Ovary (tissue), 10 donors: ENCODE measurements at places on chromosomes 5 and 9.

- no peak overlapping the region for H3K4me3 ChIP-seq
- H3K4me1 ChIP-seq: peaks cover 2% of the 10 kb centered on the region
- H3K27ac ChIP-seq: no peak overlapping the region
- H3K36me3 ChIP-seq: no peaks in the 10 kb centered on the region
- H3K27me3 ChIP-seq: no peaks in the 10 kb centered on the region
- no peak for DNase-seq
Observed at GRCh38 chr5:149818116-149818515, 88.0 kb downstream of the PPARGC1B start.

DNA sequence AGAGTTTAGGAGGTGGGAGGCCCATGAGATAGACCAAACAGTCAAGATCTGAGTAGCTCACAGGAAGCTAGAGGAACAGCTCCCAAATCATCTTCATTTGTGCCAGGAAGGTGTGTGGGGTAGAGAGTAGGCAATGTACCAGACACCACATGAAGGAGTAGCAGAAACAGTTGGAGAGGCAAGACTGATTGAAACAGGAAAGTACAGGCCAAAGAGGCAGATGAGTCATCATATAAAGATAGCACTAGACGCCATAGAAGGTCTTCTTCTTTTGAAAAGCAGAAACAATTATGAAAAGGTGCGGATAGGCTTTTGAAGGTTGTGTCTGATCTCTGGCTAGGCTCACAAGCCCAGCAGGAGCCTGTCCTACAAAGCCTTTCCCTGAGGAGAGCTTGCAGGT lies 62.7 kb upstream of the PALM2AKAP2 start:
- no peak overlapping the region for H3K27ac ChIP-seq
- H3K36me3 ChIP-seq: no peaks in the 10 kb centered on the region
- H3K4me3 ChIP-seq: no peak overlapping the region

DNA sequence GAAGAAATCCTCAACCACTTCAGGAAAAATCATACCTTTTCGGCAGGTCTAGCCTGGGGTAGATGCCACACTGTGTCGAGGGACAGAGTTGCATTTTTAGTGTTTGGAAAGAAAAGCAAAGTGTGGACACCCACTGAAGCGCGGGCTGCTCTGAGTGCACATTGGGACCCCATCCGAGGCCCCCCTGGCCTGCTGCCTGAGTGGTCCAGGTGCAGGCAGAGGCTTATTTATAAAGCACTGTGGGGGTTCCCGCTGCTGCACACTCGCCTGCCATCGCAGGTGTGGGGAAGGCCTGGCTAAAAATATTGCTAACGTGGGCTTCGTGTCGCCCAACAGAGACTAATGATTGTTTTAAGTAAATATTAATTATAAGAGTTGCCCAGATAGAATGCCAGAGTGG lies 119.4 kb downstream of the CRB2 start:
- DNase-seq: no peak
- no peaks in the 10 kb centered on the region for H3K36me3 ChIP-seq
- H3K4me1 ChIP-seq: no peaks in the 10 kb centered on the region
- H3K27ac ChIP-seq: no peak overlapping the region

GRCh38 chr9:70625078-70625477 lies 210.6 kb upstream of the KLF9 start:
- no peak for DNase-seq
- H3K4me3 ChIP-seq: no peak overlapping the region
- no peaks in the 10 kb centered on the region for H3K4me1 ChIP-seq
- no peaks in the 10 kb centered on the region for H3K27me3 ChIP-seq
- H3K27ac ChIP-seq: no peak overlapping the region

GRCh38 chr5:169762338-169763095 lies 125.4 kb downstream of the DOCK2 start:
- no peak overlapping the region for H3K4me3 ChIP-seq
- no peaks in the 10 kb centered on the region for H3K27me3 ChIP-seq
- H3K4me1 ChIP-seq: no peaks in the 10 kb centered on the region
- no peak overlapping the region for H3K27ac ChIP-seq
- DNase-seq: no peak
- H3K36me3 ChIP-seq: no peaks in the 10 kb centered on the region

DNA sequence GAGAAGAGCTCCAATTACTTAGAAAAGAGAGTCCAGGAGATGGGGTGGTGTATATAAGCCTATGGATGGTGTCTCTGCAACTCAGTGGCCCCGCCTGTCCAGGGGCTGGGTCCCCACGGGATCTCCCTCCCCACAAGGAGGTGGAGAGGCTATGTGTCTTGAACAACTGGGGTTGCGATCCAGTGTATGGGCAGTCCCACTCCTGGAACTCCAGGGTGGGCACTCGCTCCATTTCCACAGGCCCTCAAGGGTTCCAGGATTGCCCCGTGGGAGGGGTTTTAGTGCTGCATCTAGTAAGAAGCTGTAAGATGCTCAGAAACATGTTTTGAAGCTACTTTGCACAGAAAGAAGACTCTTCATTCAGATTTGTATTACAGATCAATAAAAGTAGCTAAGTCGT lies 558 bp upstream of the SMAD5 start:
- H3K27me3 ChIP-seq: no peaks in the 10 kb centered on the region
- peak; percentile 41 for DNase-seq
- peak overlapping the region; percentile 75 for H3K4me3 ChIP-seq
- H3K36me3 ChIP-seq: no peaks in the 10 kb centered on the region
- H3K27ac ChIP-seq: peak overlapping the region; percentile 89

- no peak overlapping the region for H3K27ac ChIP-seq
- no peak overlapping the region for H3K4me3 ChIP-seq
- H3K36me3 ChIP-seq: no peaks in the 10 kb centered on the region
Observed at GRCh38 chr9:110638381-110638954, 30.1 kb upstream of the MUSK start.

- no peak for DNase-seq
- no peak overlapping the region for H3K27ac ChIP-seq
- H3K36me3 ChIP-seq: no peaks in the 10 kb centered on the region
- H3K4me1 ChIP-seq: peaks cover 3% of the 10 kb centered on the region
- no peaks in the 10 kb centered on the region for H3K27me3 ChIP-seq
Observed at GRCh38 chr5:40738502-40738901, 17.3 kb downstream of the TTC33 start.

- H3K36me3 ChIP-seq: no peaks in the 10 kb centered on the region
- no peak overlapping the region for H3K4me3 ChIP-seq
- H3K4me1 ChIP-seq: no peaks in the 10 kb centered on the region
Observed at GRCh38 chr9:12133416-12133815, 559.8 kb upstream of the TYRP1 start.

DNA sequence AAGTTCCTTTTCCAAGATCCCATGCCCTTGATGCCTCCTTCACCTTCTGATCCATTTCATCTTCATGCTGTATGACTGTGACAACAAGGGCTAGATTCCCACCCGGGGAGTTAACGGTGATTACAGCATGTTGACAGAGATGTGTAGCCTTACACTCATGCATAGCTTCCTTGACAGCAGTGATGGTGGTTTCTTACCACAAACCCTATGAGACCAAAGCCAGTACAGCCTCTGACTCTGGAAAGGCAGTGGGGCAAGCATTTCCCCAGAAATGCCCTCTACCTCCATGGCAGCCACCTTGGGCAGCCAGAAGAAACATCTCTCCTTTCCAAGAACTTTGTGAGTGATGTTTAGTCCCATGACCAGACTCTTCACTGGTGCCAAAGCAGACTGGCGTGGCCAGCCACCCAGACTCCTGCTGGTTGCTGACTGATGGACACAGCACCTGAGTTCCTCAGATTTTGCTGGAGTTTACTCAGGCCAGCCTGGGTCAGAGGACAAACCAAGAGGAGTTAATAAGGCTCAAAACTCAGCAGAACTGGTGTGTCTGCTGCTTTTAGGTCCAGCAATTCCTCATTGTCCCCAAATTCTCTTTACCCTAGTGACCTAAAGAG lies 199.7 kb upstream of the SLC27A6 start:
- no peak overlapping the region for H3K27ac ChIP-seq
- H3K4me3 ChIP-seq: no peak overlapping the region
- no peaks in the 10 kb centered on the region for H3K4me1 ChIP-seq
- DNase-seq: no peak
- H3K27me3 ChIP-seq: no peaks in the 10 kb centered on the region

GRCh38 chr5:130102375-130102774 lies 198.1 kb downstream of the CHSY3 start:
- DNase-seq: no peak
- no peak overlapping the region for H3K27ac ChIP-seq
- H3K36me3 ChIP-seq: no peaks in the 10 kb centered on the region
- no peak overlapping the region for H3K4me3 ChIP-seq
- H3K27me3 ChIP-seq: no peaks in the 10 kb centered on the region

DNA sequence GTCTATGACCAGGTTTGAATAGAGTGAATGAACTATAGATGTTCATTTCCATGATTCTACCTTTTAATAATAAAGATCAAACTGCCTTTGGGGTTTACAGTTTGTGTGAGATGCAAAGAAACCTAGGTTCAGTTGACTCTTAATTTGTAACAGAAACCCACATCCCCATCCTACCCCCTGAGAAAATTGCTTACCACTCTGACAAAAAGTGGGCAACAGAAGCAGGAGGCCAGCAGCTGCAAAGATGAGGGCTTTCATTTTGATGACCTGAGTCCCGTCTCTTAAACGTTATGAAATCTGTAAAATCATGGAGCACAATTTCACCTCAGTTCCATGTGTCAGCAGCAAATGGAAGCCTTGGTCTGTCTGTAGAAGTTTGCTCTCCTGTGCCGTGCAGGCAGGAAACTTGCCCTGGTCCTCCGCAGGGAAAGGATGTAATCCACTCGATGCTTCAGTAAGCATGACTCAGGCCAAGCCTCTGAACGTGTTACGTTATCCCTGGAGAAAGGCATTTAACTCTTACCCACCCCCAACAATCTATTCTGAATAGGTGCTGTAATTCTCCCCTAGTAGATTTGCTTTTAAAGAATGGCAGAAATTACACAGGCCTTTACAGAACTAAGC lies at the start of gene F2RL2:
Gene F2RL2 (minus strand): TSS at position 431 of the 624 bp plus-strand sequence. CDS start 173 bp downstream, at position 258.
- DNase-seq: no peak
- no peaks in the 10 kb centered on the region for H3K4me1 ChIP-seq
- H3K4me3 ChIP-seq: no peak within 1 kb of the TSS
- H3K36me3 ChIP-seq: no peaks in the 10 kb centered on the region
- H3K27ac ChIP-seq: no peak within 1 kb of the TSS
- H3K27me3 ChIP-seq: no peaks in the 10 kb centered on the region

DNA sequence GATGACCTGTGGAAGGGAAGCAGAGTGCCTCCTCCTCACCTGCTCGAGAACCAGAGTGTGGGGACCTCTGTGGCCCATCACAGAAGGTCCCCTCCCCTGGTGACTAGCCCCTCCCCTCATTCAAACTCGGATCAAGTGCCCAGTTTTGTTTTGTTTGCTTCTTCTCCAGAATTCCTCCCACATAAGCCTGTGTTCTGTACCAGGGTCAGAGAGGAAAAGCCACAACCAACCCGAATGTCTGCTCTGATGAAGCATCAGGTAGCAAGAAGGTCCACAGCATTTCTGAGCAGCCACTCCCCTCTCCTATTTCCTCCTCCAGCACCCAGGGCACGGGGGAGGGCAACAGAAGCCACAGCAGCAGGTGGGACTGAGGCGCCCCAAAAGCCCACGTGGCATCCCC lies 58.2 kb downstream of the HSD17B3 start:
- no peaks in the 10 kb centered on the region for H3K36me3 ChIP-seq
- H3K27ac ChIP-seq: no peak overlapping the region
- no peaks in the 10 kb centered on the region for H3K4me1 ChIP-seq
- no peak for DNase-seq
- H3K27me3 ChIP-seq: no peaks in the 10 kb centered on the region
- no peak overlapping the region for H3K4me3 ChIP-seq

- no peak overlapping the region for H3K4me3 ChIP-seq
- H3K36me3 ChIP-seq: no peaks in the 10 kb centered on the region
- H3K4me1 ChIP-seq: peaks cover 1% of the 10 kb centered on the region
- H3K27me3 ChIP-seq: no peaks in the 10 kb centered on the region
Observed at GRCh38 chr9:81599837-81600236, 89.5 kb downstream of the TLE1 start.

- H3K4me3 ChIP-seq: no peak overlapping the region
- no peak for DNase-seq
- H3K4me1 ChIP-seq: no peaks in the 10 kb centered on the region
- H3K27ac ChIP-seq: no peak overlapping the region
Observed at GRCh38 chr9:107438211-107439031, 51.1 kb downstream of the KLF4 start.

DNA sequence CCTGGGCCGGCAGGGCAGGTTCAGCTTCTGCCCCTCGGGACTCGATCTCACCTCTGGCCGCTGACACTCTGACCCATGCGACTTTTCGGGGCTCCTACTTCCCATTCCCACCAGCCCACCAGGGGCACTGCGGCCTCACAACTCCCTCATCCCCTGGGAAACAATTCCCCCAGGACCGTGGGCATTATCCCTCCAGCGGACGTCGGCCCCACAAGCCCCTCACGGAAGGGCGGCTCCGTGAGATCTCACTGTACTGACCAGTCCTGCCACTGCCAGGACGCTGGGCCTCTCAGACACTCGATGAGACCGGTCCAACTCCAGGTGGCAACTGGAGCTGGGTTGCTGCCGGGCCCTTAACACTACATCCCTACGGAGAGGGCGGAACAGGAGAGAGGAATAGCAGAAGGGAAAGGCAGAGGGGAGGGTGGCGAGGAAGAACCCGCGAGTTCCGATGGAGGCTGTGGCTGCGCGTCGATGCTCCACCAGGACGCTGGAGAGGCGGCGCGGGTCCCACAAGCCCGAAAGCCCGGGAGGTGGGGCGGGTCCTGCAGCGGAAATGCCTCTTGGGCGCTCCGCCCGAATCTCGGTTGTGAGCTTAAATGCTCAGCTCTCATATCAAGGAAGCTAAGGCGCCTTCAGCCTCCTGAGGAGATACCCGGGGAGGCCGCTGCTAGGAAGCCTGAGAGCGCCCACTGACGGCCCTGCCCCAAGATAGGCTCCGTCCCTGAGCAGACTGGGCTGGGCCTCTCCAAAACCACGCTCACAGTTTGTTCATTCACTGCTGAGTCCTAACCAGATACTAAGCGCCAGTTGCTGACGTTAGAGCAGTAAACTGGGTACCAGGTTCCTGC lies 36.3 kb downstream of the VCP start:
- peak overlapping the region; percentile 3 for H3K4me3 ChIP-seq
- peaks cover 5% of the 10 kb centered on the region for H3K4me1 ChIP-seq
- peak; percentile 51 for DNase-seq
- H3K36me3 ChIP-seq: no peaks in the 10 kb centered on the region
- no peak overlapping the region for H3K27ac ChIP-seq
- no peaks in the 10 kb centered on the region for H3K27me3 ChIP-seq

- H3K36me3 ChIP-seq: no peaks in the 10 kb centered on the region
- no peak overlapping the region for H3K4me3 ChIP-seq
- H3K27me3 ChIP-seq: no peaks in the 10 kb centered on the region
- no peaks in the 10 kb centered on the region for H3K4me1 ChIP-seq
- no peak for DNase-seq
- no peak overlapping the region for H3K27ac ChIP-seq
Observed at GRCh38 chr5:159458217-159458711, 128.0 kb upstream of the IL12B start.
